NCI-H187 treated with DMSO at 0.1 percent for 48 hours (cell line): ENCODE measurements at places on chromosomes 11 and 22.

GRCh38 chr11:128846985-128847384 is 20.1 kb downstream of the KCNJ1 start:
- no peak for DNase-seq

DNA sequence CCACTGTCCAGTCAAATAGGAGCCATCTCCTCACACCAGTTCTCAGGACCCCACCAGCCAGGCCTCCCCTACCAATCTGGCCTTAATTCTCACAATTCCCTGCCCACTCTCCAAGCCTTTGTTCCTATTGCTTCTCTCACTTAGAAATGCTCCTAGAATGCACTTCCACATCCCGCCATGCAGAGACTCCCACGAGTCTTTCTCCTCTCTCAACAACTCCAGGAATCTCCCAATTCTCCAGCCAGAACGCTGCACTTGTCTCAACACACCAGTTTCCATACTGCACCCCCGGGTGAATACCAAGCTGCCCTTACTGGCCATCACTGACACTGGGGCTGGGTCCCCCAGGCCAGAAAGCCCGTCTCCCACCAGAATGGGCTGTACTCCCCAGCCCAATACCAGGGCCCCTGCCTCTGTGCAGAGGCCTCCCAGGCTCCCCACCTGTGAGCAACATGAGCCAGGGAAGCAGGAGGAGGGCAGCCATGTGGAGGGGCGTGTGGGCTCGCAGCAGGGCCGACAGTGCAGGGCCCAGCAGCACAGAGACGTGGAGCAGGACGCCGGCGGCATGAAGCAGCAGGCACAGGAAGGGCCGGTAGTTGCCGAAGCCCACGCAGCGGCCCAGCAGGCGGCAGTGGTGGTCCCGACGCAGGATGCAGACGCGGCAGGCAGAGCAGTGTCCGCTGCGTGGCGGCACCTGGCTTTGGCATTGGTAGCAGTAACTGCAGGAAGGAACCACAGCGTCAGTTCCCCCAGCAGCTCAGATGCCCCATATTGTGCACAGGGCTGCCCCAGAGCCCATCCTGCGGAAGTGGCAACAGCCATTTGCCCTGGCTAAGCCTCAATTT is 2.4 kb downstream of the ZDHHC24 start:
- DNase-seq = no peak

GRCh38 chr11:2780850-2781407 is 81.1 kb upstream of the KCNQ1OT1 start:
- no peak for DNase-seq

DNA sequence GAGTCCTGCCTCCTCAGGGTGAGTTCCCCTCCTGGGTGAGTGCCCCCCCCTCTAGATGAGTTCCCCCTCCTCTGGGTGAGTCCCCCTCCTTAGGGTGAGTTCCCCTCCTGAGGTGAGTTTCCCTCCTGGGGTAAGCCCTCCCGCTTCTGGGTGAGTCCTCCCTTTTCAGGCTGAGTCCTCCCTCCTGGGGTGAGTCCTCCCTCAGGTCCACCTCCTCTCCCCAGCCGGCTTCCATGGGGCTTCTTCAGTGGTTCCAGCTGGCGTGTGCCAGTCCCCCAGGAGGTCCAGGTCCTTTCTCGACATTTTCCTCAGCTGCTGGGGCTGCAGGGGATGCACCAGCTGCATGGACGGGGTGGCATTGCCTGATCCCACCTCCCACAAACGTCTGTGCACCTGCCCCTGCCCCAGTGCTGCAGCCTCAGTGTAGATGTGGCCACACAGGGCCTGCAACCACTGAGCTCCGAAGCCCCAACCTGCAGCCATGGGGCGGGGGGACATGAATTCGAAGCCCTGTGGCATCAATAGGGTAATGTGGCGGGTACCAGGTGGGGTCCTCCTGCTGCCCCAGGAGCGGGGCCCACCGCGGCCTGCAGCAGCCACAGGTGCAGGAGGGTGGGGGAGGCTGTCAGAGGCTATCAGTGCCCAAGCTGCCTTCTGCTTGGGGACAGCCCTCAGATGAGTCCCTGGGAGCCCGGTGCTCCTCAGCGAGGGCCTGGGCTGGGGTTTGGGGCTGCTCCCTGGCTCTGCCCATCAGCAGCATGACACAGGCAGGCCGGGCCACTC is 101.3 kb upstream of the FGF3 start:
- DNase-seq = no peak

GRCh38 chr22:26658161-26658560 is 773 bp downstream of the MIAT start:
- no peak for DNase-seq

GRCh38 chr22:26432619-26433311 is 3.7 kb downstream of the ASPHD2 start:
- DNase-seq = no peak

DNA sequence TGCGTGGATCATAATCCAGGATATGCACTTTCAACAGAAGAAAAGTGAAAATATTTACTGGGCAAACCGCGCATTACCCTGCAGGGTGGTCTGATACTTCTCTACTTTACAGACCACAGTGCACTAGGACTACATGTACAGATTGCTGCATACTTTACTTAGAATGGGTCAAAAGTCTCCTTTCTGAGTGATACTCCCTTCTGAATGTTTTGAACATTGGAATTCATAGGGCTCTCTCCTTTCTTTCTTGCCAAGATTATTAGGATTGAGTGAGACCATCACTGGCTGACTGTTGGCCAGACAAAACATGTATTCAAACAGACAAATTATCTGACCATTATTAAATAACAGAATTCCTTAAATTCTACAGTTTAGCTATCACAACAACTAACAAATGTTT is 6.6 kb upstream of the FIBIN start:
- no peak for DNase-seq

- no peak for DNase-seq
Observed at GRCh38 chr11:36743039-36743438, 145.0 kb upstream of the RAG2 start.

DNA sequence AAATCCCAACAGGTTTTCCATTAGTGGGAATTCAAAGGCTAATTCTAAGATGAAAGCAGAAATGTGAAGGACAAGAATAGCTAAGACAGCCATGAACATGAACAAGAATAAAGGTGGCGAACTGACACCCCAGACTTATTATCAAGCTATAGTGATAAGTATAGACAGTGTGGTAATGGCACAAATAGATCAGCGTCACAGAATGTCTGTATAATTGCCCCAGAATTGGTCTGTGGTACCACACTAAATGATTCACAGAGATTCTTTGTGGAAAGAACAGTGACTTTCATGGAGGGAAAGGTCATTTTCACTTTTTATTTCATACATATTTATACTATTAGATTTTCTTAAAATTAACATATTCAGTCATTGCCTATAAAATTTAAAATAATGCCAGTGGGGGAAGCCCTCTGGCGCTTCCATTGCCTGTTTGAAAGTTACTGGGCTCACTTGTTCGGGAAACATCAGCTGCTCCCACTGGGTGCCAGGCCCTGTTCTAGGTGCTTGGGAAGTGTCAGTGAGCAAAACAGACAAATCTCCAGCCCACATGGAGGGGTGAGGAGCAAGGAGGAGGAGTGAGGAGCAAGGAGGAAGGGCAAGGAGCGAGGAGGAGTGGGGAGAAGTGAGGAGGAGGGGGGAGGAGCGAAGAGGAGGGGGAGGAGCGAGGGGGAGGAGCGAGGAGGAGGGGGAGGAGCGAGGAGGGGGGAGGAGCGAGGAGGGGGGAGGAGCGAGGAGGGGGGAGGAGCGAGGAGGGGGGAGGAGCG is 11.3 kb upstream of the NLRP6 start:
- DNase-seq = no peak

DNA sequence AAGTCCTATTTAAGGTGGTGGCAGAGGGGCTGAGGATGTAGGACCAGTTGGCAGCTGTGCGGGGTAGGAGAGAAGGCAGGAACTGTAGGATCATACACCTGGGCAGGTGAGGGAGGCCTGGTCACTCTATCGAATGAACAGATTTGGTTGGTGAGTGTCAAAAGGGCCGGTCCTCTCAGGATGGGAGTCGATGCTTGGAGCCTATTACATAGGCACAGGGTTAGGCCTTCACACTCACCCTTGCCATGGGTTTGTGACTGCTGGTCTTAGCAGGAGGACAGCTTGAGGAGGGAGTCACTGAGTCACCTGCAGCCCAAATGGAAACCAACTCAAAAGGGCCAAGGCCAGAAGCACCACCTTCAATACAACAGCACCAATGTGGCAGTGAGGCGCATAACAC is 80.2 kb upstream of the NARS2 start:
- DNase-seq = no peak

GRCh38 chr11:88454881-88455280 is 117.3 kb upstream of the CTSC start:
- no peak for DNase-seq
